Activated CD8-positive, alpha-beta memory T cell treated with anti-CD3 and anti-CD28 coated beads for 1 hour (primary cell): ENCODE measurements at places on chromosomes 3 and 15.

GRCh38 chr3:46163556-46164041 lies 44.5 kb downstream of the CCR1 start:
- no peak for DNase-seq

GRCh38 chr15:96750361-96750760 lies 419.9 kb downstream of the NR2F2 start:
- DNase-seq = no peak

GRCh38 chr3:101781166-101781565 lies 2.2 kb downstream of the NXPE3 start:
- no peak for DNase-seq

DNA sequence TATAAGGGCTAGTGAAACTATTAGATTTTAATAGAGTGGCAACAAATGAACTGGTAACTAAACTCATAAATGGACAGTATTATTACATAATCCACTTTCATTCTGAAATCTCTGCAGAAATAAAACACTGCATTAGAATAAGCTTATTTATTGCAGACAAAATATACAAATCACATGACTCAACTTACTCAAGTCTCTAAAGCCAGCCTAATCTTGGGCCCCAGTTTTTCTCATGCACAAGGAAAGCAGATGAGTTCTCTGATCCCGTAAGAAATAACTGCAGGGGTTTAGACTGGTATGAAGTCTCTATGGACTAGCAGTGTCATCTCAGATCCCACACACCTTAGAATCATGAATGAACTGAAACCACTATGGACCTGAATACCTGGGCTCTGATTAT lies 5.8 kb downstream of the DLG1 start:
- no peak for DNase-seq

DNA sequence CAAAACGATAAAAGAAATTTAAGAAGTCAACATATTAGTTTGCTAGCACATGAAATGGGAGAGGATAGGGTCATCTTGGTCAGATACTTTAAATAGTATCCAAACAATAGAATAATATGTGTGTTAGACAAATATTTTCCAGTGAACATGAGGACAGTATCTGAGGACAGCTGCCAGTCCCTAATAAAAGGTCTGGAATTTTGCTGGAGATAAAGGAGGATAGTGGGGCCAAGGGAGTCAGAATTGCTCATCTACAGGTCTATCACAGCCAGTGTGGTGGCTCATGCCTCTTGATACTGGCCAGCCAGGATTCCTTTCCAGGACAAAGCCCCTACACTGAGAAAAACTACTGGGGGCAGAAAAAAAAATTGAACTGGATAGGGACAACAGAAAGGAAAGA lies 74.0 kb downstream of the HERC1 start:
- DNase-seq = no peak

GRCh38 chr3:43997788-43998369 lies 243.8 kb upstream of the TOPAZ1 start:
- no peak for DNase-seq

DNA sequence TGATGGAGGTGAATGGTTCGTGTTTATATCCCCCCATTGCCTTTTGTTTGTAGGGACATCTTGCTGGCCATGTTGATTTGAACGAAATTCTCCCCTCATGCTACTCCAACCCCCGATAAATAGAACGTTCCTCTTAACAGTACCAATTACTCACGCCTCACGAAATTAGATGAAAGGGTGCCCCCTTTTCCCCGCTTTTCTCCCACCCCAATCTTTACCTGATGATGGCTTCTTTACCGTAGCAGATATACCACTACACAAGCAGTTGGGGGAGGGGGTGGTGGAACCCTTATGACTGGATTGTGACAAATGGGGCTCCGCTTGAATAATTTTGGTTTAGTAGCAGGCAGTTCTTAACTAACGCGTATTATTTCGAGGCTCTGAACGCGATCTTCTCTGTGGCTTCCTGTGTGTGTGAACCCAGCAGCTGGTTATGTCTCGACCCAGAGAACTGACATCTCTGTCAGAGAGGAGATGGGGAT lies 1.1 kb downstream of the PIAS1 start:
- no peak for DNase-seq

DNA sequence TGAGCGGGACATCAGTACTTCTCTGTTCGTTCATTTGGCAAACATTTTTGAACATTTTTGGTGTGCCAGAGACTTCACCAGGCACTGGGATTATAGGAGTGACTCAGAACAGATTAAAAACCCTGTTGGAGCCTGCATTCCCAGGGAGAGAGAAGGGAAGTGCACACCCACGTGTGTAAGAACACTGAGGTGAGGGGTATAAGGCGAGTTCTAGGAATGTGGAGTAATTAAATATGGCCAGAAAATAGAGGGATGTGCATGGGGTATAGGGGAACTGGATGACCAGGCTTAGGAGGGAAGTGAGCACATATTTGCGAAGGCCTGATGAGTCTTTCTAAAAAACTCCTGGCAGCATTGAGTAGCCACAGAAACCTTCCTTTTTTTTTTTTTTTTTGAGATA lies 401.2 kb upstream of the C2CD4B start:
- no peak for DNase-seq

GRCh38 chr15:89137926-89138325 lies 49.7 kb downstream of the ABHD2 start:
- DNase-seq = no peak

GRCh38 chr3:52280050-52280461 lies 1.6 kb upstream of the WDR82 start:
- DNase-seq = no peak

- no peak for DNase-seq
Measured at GRCh38 chr15:32642667-32643435, 1.3 kb downstream of the SCG5 start.

- no peak for DNase-seq
Measured at GRCh38 chr15:73054417-73054953, 2.2 kb downstream of the NEO1 start.
